ENCODE measurements at places on chromosomes 2 and 18.

DNA sequence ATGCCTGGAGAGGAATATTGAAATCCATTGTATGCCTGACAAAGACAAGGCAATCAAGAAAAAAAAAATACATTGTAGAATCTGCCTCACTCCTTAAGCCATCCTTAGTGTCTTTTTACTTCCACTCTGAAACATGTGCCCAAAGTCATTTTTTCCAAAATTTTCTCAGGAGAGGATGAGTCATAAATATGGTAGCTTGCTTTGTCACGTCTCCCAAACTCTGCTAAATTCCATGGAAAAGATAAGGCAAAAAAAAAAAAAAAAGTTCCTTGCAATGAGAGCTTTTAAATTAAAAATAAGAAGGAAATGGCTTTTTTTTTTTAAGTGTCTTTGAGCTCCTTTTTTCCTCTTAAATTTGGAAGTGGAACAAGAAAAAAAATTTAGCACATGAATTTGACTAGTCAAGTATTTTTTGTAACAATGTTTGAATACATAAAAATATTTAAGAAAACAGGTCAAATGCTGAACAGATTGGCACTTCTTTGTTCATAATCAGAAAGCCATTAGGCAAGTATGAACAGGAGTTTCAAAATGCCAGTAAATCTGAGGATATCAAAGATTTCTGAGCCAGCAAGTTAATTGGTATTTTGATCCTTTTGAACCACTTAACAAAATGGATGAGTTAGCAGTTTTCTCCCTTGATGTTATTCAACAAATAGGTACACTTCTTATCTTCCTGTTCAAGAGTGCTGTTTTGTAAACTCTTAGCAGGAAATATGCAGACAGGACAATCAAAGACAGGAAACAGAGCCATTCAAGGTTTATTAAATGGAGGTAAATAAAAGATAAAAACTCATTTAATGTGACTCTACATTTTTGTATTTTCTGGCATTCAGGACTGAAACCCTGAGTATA, 247.3 kb upstream of the SP5 start:
- no peak for DNase-seq

GRCh38 chr18:25815659-25816058, 274.8 kb downstream of the SS18 start:
- DNase-seq, result peak; percentile 6

- DNase-seq, result no peak
Measured at GRCh38 chr2:137449454-137449853, 514.8 kb upstream of the HNMT start.

DNA sequence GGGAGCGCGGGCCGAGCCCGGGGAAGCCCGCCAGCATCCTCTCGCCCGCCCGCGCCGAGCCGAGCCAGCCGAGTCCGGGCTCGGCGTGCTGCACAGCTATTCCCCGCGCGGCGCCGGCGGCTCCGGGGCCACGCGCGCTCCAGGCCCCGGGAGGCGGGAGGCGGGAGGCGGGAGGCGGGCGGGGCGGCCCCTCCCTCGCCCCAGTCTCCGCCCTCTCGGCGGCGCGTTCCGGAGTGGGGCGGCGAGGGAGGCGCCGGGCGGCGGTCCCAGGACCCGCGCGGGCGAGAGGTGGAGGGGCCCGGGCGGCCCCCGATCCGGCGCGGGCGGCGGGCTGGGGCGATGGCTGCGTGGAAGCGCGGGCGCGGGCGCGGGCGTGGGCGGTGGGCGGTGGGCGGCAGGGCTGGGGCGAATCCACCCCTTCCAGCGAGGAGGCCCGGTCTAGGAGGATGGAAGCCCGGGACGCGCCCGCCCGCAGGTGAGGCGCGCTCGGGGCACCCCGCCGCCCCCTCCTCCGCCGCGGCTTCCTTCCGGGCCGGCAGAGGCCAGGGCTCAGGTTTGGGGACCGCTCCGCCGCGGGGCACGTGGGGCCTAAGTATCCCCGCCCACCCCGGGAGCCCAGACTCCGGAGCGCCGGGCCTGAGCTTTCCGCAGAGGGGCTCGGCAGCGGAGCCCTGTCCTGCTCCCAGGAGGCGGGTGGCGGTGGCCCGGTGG, at the start of gene ADCY3:
ADCY3 (minus strand) TSS at position 140 of the 711 bp plus-strand sequence. CDS start 1,250 bp downstream, outside the sequence.
- DNase-seq, result no peak

- no peak for DNase-seq
Measured at GRCh38 chr2:128477026-128477820, 158.6 kb upstream of the HS6ST1 start.

DNA sequence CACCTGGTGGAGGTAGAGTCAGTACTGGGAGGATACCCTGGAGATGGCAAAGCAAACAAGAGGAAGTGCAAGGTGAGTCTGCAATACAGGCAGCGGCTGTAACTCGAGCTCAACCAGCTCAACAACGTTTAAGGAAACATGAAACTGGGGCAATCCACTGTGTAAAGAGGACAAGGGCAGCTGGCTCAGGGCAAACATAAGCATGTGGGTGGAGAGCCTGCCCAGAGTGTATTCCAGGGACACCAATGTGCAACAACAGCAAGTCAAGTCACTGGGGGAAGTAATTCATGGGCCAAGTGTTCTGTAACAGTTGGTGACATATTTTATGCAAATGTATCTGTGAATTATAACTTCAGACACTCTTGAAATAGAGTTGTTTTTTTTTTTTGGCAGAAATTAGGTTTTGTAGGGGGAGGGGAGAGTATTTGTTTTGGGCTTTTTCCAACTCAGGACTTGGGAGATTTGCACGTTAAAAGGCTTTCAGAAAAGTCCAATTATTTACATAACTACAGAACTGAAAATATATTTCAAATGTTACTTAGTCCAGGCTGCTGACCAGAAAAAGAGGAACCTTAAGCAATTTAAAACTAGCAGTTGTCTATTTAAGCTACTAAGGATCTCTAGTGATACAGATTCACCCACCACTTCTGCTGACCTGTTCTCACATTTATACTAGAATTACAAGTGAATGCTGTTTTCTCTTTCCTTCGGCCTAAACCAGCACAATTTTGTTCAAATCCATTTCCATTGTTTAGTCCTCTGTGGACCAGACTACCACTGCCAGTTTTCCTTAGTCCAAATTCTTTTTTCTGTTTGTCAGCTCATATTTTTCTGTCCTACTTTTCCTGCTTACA, 18.6 kb downstream of the NRXN1 start:
- DNase-seq, result no peak

- no peak for DNase-seq
Measured at GRCh38 chr2:1891147-1891546, 146.8 kb upstream of the PXDN start.

DNA sequence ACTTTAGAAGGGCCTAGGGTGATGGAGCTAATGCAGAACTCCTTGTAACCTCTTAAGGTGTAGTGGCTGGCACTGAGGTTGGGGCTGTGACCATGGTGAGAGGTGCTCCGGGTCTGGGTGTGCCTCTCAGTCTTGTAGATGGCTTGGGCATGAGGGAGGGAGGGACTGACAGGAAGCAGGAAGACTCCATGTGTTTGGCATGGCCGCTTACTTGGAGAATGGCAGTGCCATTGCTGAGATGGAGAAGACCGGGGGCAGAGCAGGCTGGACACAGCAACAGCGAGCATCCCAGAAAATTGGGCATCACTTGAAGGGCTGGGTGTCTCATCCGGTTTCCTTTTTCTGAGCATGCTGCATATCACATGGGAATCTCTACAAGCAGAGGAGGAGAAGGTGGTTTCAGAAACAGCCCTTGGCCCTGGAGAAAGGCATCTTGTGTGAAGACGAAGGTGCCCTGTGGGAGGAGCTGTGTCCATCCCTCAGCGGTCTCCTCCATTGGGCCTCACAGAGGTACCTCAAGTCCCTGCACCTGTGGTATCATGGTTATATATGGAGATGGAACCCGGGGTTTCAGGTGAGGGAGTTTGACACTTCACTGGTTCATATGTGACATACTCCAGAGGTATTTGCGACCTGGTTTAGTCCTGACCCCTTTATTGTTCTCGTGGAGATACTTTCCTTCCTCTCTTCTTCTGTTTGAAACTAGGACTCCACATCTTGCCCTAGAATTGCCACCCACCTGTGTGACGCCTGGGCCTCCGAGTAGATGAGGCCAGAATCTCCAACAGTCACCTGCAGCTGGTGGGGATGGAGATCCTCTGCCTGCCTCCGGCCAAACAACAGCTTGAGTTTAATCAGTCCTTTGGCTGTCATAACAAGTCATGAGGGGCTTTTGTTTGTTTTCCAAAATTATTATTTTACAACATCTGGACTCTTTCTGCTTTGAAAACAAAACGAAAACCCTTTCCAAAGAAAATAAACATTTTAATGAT, 45.6 kb downstream of the INPP4A start:
- DNase-seq, result no peak

- no peak for DNase-seq
Measured at GRCh38 chr2:38497670-38498037, 105.1 kb downstream of the HNRNPLL start.

DNA sequence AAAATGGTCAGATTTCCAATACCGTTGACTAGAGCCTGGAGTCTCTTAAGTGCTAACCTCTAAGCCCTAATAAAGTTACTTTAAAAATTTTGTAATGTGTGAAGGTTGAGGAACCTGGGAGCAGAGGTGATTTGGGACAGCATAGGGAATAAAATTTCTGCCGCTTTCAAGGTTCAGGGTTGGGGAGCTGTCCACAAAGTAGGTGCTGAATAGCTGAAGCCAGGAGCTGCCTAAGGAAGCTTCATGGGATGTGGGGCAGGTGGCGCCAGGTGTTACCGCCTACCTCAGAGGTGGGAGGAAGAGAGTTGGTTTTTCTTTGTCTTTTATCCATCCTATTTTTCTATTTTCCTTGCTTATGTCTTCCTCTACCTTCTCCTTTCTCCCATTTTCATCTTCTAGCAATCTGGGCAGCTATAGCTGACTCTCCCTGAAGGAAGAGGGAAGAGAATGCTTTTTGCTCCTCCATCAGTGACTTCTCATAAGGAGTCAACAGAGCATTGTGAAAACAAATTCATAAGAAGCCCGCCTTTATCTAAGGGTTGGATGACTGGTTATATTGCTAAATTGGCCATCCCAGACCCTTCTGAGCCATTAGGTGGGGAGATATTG, 178.7 kb downstream of the CLIP4 start:
- DNase-seq, result peak; percentile 27

- DNase-seq, result peak; percentile 91
Measured at GRCh38 chr2:101474731-101475384, at the start of gene RFX8. Gene RFX8 (minus strand): TSS chr2:101475112. CDS start chr2:101466848, 8,264 bp downstream.

DNA sequence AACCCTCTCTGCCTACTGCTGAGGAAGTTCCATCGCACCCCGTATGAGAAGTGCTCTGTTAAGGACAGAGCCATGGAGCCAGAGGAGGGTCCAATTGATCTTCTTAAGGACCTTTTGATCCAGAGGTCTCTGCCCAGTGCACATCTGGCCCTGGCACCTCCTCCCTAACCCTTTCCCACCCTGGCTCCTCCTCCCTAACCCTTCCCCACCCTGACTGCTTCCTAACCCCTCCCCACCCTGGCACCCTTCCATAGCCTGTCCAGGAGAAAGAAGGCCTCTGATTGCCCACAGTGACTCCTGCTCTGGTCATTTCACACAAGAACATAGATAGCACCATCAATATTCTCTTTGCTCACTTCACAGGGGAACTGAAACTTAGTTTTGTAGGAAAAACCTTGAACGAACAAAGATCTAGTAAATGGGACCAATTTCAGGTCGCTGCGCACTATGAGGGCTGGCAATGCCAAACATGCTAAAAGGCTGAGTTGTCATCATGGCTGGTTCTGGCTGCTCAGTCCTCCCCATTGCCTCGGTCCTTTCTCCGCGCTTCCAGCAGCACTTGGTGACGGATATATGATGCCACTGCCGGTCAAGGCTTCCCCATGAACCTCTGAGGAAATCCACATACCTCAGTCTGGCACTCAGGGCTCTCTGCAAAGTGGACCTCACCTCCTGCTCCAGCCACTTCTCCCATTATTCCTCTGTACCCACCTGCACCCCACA, 49.2 kb downstream of the PKDCC start:
- no peak for DNase-seq

DNA sequence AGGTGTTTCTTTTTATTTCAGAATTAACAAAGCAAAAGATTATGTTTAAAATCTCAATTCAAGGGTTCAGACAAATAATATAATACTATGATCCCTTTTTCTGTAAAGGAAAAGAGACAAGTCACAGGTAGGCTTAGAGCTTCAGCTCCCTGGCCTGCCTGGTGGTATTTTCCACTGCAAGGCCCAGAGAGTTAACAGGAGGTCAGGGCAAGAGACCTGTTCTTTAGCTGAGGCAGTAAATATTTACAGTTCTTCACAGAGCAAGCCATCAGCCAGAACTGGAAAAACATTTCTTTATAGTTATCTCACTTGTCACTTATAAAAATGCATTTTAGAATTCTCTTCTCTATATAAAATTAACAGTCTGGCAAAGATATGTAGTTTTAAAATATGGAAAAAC, 70.1 kb downstream of the EPG5 start:
- DNase-seq, result no peak

- no peak for DNase-seq
Measured at GRCh38 chr18:34942975-34943374, 98.2 kb upstream of the MAPRE2 start.

DNA sequence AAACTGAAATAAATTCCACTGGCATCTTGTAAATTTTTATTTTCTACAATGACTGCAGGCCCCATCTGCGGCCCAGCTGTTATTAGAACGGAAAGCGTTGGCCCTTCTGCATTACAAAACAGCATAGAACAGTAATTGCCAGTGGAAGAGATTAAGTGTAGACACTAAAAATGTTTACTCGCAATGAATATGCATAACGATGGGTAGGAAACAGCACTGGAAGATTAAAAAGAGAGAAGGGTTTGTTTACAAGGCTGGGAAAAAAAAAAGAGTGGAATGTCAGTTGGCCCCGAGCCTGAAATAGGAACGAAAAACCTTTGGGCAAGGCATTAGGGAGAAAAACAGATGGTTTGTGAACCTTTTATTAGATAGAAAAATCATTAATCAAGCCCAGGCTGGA, 275.9 kb upstream of the TCF4 start:
- DNase-seq, result no peak

GRCh38 chr2:98623657-98624056, 15.3 kb downstream of the UNC50 start:
- no peak for DNase-seq

DNA sequence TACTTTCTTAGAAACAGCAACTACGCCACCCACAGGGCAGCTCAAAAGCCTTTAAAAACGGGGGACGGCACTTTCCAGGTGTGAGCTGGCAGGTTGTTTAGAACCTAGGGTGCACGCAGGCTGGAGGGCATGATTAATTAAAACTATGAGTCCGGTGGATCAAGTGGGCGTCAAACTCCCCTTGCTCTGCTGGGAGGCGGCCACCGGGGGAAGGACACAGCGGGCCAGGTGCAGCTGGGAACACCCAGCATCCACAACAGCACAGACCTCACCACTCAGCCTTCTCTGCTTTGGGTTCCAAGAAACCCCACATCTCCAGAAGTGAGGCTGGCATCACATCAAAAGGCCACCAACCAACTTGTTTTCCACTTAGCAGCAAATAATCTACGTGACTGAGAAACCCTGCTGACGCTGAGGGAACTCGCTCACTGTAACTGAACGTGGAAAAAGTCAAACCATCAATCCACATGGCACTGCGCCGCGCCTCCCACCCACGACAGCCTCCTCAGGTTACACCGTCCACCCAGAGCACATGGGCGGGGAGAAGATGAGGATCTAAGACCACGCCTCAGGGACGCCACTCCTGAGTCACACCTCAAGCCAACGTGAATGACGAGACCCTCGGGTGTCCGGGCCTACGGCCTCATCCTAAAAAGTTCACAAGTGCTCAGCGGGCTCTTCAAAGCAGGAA, 118.2 kb downstream of the ZNF516 start:
- DNase-seq, result no peak

DNA sequence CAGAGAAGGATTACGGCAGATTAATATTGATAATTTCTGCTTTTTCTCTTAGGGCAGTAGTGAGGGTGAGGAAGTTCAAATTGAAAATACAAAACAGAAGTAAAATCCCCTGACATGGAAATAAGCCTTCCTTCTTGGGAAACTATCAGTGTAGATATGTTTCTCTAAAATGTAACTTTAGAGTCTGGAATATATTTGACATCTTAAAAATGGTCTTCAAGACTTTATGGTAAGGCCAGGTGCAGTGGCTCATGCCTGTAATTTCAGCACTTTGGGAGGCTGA, 33.0 kb downstream of the INPP5D start:
- DNase-seq, result no peak
